ENCODE measurements at places on chromosomes 12 and 14. TPM values are rescaled to one million over a fixed set of nuclear protein-coding genes. Genes with fewer than 3 reads are reported as not detected.

DNA sequence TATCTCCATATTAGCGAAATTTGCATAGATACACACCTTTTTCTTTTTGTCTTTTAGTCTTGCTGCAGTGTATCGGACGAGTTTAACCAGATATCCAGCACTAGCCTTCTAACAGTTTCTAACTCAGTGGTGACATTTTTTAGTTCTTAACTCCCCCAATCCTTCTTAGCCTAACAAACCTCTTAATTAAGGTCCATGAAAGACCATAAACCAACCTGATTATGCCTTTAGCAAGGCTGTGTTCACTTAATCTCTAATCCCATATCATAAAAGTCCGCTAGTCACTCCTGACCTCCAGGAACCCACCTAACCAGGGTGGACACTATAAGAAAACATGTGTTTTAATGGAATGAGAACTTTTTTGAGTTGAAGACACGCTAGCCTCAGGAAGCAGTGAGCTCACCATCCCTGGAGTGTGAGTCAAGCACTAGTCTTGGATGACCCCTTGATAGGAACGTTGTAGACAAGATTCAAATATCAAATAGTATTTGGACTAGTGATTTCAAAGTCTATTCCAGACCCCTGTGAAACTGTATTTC lies 9.5 kb downstream of the CDKN1B start:
- DNase-seq: no peak
- peaks cover 7% of the 10 kb centered on the region for H3K36me3 ChIP-seq
- peaks cover 9% of the 10 kb centered on the region for H3K4me1 ChIP-seq
- H3K27me3 ChIP-seq: no peaks in the 10 kb centered on the region
- H3K27ac ChIP-seq: peak overlapping the region; percentile 99

SLC7A8 gene
- total RNA-seq: 8.8 TPM

DNA sequence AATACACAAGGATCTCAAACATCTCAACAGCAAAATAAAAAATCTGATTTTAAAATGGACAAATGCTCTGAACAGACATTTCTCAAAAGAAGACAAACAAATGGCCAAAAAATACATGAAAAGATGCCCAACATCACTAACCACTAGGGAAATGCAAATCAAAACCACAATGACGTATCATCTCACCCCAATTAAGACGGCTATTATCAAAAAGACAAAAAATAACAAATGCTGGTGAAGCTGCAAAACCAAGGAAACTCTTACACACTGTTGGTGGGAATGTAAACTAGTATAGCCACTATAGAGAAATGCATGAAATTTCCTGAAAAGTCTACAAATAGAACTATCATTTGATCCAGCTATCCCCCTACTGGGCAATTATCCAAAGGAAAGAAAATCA lies 145.0 kb downstream of the BTG1 start:
- DNase-seq: no peak
- H3K27me3 ChIP-seq: no peaks in the 10 kb centered on the region
- H3K4me3 ChIP-seq: no peak overlapping the region
- no peaks in the 10 kb centered on the region for H3K4me1 ChIP-seq
- no peaks in the 10 kb centered on the region for H3K36me3 ChIP-seq

- H3K36me3 ChIP-seq: peaks cover 2% of the 10 kb centered on the region
- no peak for DNase-seq
- peak overlapping the region; percentile 92 for H3K27ac ChIP-seq
- H3K4me3 ChIP-seq: peak overlapping the region; percentile 26
- peaks cover 83% of the 10 kb centered on the region for H3K4me1 ChIP-seq
Measured at GRCh38 chr12:51910168-51910567, 2.9 kb downstream of the ACVRL1 start.

DNA sequence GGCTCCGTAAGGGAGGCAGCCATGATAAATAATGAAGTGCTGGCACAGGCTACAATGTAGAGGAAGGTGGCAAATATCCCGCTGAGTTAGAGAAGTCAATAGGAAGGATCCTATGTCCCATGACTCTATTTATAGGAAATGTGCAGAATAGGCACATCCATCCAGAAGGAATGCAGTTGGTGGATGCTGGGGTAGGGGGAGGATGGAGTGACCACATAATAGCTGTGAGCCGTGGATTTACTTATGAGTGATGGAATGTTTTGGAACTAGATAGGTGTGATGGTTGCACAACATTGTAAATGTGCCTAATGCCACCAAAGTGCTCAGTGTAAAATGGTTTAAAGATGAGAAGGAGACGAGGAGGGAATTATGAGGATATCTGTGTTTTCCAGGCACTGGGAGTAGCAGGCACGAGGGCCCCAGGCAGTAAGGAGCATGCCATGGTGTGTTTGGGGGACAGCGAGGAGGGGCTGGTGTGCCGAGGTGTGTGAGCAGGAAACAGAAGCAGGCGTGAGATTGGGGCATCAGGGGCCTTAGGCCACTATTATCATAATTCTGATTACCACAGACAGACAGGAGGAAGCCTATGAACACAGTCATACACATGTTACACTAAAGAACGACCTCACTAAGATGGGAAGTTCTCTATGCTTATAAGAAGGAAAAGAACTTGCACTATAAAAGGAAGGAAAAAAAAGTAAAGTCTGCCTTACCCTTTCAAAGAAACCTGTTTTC lies 837.3 kb upstream of the TMEM132C start:
- H3K27me3 ChIP-seq: no peaks in the 10 kb centered on the region
- no peak for DNase-seq
- H3K4me1 ChIP-seq: no peaks in the 10 kb centered on the region
- no peak overlapping the region for H3K4me3 ChIP-seq
- H3K36me3 ChIP-seq: no peaks in the 10 kb centered on the region

DNA sequence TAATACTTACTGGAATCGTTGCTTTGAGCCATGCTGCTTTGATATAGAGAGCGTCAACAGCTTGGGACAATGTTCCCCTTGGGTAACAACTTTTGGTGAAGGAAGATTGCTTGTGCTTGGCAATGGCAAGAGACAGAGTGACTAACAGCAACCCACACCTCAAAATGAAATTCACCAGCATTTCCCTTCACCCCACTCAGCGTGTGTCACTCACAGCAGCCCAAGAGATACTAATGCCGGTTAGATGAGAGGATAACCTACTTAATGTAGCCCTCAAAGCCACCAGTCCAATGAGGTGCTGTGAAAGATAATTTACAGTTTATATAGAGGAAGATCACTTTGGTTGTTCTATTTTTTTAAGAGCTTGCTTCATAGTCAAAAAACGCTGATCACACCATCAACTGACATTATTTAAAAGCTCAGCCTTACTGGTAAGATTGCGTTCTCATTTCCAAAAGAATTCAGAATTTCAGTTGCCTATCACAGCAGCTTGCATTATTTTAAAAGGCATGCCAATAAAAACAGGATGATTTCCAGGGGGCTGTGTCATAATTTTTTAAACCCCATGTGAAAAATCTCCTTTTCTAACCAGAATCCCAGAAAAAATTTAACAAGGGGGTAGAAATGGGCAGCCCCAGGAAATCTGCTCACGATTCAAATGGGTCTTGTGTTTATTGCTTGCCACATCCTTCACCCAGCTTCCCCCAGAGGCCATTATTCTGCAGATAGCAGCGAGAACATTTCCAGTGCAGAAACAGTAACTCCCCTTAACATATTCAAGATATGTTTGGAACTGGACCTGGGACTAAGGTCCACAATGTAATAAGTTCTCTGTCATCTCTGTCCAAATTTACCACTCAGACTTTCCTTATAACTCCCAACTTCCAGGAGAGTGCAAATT lies at the start of gene IL26:
TSS of gene IL26 (minus strand) at position 235 of the 901 bp plus-strand sequence. CDS start at position 181, 54 bp downstream.
- no peak for DNase-seq
- H3K27me3 ChIP-seq: no peaks in the 10 kb centered on the region
- no peak within 1 kb of the TSS for H3K27ac ChIP-seq

ZNF385A gene
- 22.7 TPM for total RNA-seq

DNA sequence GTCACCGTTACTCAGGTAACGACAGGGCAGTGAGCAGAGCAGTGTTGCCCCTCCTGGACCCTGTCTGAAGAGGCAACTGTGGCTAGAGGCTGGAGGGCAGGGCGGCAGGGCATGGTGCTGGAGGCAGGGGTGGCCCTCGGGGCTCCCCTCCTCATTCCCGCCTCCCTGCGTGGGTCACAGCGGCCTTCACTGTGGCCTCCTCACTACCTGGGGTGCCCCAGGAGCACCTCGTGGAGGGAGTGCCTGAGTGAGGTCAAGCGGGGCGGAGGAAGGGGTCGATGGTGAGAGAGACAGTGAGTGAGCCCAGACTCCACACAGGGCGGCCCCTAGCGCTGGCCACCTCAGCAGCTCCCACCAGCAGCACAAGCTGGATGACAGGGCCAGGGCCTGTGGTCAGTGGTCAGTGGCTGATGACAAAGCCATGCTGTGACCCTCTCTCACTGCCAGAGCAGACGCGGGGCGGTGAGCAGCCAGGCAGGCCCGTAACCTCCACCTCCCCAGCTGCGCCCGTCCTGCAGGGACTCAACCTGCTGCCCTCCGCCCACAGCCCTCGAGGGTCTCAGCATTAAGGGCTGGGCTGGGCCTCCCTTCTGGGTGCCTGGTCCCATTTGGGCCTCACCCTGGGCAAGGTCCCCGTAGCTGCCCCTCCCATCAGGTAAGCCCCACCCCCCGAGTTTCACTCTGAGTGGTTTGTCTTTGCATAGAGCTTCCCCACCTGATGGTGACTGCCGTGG lies 17.8 kb downstream of the GPR132 start:
- H3K27ac ChIP-seq: no peak overlapping the region
- peaks cover 35% of the 10 kb centered on the region for H3K36me3 ChIP-seq

DNA sequence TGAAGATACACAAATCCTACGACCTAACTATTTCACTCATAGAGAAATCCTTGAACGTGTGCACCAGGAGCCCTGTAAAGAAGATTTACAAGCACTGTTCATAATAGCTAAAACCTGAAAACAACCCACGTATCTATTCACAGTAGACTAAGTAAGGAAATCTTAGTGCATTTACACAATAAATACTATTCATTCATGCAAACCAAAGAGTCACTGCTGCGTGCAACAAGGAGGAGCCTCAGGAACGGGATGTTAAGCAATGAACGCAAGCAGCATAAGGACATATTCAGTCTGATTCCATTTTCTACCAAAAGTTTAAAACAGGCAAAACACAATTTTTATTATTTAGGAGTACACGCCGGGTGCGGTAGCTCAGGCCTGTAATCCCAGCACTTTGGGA lies 176.6 kb downstream of the TTC7B start:
- no peak overlapping the region for H3K27ac ChIP-seq
- no peaks in the 10 kb centered on the region for H3K27me3 ChIP-seq
- no peak overlapping the region for H3K4me3 ChIP-seq
- peaks cover 24% of the 10 kb centered on the region for H3K4me1 ChIP-seq

RAB15 gene
- total RNA-seq: 56.1 TPM

DNA sequence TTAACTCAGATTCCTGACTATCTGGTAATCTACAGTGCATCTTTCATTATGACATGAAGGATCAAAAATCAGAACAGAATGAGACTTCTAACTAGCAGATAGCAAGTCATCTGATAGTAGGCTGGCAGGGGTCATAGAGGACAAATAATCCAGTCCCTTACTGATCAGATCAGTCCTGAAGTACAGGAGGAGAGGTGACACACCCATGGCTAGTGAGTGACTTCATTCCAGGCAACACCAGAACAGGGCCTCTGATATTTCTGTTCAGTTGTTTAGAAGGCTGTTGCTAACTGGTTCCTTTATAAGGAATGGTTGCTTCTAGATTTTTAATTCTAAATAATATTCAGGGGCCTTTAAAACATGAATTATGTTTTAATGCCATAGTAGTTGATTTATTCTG lies 222.1 kb downstream of the NTF3 start:
- no peak for DNase-seq
- H3K36me3 ChIP-seq: no peaks in the 10 kb centered on the region
- no peaks in the 10 kb centered on the region for H3K27me3 ChIP-seq
- no peak overlapping the region for H3K27ac ChIP-seq
- H3K4me3 ChIP-seq: no peak overlapping the region
